ENCODE measurements at places on chromosomes 12 and 14.

- DNase-seq: no peak
Observed at GRCh38 chr14:95264271-95264973, 55.3 kb downstream of the CLMN start.

- no peak for DNase-seq
Observed at GRCh38 chr12:105482951-105483350, 152.5 kb downstream of the C12orf75 start.

DNA sequence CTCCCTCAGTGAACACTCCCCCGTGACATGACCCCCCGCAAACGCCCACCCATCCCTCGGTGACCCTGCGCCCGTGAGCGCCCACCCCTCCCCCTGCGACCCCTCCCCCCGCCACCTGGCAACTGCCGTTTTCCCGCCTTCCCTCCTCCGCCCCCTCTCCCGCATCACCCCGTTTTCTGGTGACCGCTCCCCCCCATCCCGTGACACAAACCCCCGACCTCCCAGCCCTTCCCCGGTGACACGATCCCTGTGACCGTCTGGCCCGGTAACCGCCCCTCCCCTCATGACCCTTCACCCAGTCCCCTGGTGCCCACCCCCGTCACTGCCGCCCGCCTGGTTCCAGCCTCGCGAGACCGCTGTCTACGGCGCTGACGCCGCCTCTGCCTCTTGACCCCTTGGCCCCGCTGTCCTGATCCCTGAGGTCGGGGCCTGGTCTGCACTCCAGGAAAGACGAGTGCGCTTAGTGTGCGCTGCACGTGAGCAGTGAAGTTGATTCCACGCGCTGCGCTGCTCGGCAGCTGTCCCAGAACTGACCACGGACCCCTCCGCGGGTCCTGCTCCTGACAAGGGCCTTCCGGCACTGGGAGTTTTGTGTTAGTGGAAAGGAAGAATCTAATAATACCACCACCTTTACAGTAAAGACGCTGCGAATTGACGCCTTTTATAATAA is 59.4 kb downstream of the DDX51 start:
- DNase-seq: peak; percentile 23

- DNase-seq: no peak
Observed at GRCh38 chr14:71539650-71540285, 392.5 kb upstream of the RGS6 start.

All from NCI-H460 (cell line).